Inflammatory macrophage (primary cell): ENCODE measurements at places on chromosomes 5 and 9.
A peak's percentile ranks its signal among the peaks of the same experiment; 100 is the strongest.

- no peak for DNase-seq
These were observed 60.1 kb downstream of the SEMA6A start for GRCh38 chr5:116514421-116514970.

- DNase-seq = no peak
These were observed 40.3 kb upstream of the GNE start for GRCh38 chr9:36298566-36298965.

- no peak for DNase-seq
These were observed 16.4 kb downstream of the SH3GLB2 start for GRCh38 chr9:129011761-129012181.

DNA sequence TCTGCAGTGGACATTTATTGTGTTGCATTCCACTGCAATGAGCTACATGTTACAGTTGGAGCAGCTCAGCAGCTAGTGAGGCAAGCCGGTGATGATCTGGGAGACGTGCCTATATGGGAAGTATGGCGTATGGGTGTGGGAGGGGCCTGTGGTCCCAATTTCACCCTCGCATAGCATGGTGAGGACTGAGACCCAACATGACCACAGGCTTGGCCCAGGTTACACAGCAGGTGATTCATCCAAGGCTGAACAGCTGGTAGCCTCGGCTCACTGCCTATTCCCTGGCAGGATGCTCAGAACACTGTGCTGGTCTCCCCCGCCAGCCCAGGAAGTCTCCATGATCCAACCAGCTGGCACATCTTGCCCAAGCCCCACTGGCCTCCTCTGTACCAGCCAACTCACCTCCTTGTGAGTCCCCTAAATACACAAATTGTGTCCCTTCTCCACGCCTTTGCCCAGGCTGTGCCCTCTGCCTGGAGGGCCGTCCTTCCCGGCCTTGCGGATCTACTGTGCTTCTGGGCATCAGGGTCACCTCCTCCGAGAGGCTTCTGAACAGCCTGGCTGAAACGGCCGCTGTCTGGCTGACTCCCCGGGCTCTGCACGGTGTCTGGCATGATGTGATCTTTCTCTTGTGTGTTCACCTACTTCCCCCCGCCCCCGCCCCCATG is 81.4 kb downstream of the NSUN2 start:
- DNase-seq = no peak

- no peak for DNase-seq
These were observed 3.4 kb downstream of the FNBP1 start for GRCh38 chr9:130039528-130040147.

DNA sequence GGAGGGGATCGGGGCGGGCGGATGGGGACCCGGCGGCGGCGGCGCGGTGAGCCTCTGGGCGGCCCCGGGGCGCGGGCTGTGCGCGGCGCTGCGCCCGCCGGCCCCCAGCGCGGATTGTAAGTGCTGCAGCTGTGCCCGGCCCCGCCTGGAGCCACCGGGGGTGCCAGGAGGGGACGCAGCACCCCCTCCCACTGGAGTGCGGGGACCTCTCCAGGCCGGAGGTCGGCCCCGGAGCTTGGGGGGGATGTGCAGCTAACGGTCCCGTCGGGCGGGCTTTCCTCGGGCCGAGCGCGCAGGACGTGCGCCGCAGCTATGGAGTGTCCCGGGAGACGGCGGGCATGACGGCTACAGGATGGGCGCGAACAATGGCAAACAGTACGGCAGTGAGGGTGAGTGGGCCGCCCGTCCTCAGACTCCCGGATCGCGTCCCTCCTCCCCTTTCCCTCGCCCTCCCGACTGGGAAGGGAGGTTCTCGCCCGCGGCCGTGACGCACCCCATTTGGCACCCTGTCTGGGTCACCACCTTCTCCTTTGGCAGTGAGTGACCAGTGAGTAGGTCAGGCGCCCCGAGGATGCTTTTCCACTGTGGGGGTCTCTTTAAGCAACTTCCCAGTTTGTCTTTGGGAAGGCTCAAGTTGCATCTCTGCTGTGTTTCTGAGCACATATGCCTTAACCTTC is 483 bp downstream of the FBXL7 start:
- no peak for DNase-seq

GRCh38 chr9:108212184-108212583 is 643.6 kb downstream of the ACTL7B start:
- no peak for DNase-seq

DNA sequence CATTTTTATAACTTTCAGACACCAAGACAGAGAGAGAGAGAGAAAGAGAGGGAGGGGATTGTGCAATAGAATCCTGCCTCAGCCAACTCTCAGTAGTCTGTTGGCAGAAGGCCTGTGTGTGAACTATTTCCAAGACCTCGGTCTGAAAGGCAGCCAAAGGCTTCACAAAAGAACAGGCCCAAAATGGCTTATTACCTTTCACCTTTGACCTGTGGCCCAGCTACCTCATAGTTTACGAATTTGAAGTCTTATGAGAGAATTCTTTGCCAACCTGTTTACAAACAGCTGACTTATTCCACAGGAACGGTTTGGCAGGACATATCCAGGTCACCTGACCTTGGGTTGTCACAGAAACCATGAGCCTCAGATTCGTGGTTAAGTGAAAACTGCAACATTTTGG is 48.6 kb downstream of the NR2F1-AS1 start:
- no peak for DNase-seq

DNA sequence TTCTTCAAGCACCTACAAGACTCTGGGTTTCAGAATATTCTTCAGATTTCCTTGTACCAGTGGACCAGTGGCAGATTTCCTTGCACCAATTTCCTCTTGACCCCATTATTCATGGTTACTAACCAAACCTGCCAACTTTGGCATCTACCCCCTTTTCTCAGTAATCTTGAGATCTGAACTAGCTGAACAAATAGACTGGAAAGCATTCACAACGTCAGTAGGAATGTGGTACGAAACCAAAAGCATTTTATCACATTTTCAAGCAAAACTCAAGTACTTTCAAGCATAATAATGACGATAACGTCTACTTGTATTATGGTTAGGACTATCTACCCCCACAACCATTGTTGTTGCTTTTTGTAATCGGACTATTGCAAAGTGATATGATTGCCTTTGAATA is 1217.3 kb downstream of the PTPRD start:
- DNase-seq = no peak

GRCh38 chr5:13919087-13919486 is 25.4 kb downstream of the DNAH5 start:
- no peak for DNase-seq

- no peak for DNase-seq
These were observed 32.8 kb downstream of the GALNT10 start for GRCh38 chr5:154223320-154223719.

- DNase-seq = no peak
These were observed 120.7 kb upstream of the OTULINL start for GRCh38 chr5:14460844-14461398.

- no peak for DNase-seq
These were observed 376.2 kb upstream of the WWC1 start for GRCh38 chr5:167915237-167915636.

DNA sequence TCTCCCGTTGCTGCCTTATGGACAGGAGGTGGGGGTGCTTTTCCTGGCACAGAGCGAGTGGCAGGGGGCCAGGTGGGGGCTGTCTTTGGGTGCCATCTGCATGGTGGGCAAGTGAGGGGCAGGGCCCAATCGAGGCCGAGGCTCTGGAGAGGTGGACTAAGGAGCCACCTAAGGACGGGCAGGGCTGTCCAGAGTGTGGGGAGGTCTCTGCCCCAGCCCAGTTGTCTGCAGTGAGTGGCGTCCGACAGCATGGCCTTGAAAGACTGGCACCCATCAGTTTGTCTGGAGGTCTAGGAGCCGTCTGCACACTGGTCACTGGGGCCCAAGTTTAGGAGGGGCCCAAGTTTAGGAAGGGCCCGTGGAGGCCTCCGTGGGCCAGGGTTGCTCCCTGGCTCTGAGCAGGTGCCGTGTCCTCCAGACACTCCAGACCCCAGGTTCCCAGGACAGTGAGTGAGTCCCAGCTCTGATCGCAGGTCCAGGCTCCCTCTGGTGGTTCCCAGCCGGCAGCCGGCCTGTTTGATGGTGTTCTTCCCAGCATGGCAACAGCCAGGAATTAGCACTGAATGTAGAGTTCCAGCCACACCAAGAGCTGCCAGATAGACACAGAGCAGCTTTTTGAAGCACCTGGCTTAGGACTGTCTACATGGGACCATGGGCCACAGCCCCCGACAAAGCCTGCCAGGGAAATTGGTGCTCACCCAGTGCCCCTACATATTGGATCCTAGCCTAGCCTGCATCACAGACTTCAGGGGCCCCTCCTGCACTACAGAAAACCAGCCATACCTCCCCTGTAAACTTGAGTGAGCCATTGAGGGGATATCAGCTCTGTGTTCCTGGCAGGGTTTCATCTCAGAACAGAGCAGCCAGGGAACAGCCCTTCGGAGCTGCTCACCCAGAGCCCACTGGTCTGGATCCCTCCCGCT is 120.9 kb downstream of the WNK2 start:
- DNase-seq = peak; percentile 12

DNA sequence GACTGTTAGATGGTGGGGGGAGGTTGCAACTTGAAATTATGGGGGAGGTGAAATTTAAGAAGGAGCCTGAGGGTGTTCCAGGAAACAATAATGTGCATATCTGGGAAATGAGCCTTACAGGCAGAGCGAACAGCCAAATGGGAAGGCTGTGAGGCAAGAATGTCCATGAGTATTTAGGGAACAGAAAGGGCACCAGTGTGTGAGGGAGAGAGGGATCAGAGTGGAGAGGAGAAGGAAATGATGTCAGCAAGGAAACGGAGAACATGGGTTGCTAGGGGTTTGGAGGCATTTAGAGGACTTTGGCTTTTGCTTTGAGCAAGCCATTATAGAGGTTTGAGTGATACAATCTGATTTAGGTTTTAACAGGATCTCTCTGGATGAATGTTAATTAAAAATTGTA is 285.4 kb downstream of the TLE4 start:
- peak; percentile 17 for DNase-seq

- DNase-seq = no peak
These were observed 86.1 kb downstream of the ARL15 start for GRCh38 chr5:54224103-54224826.

- DNase-seq = no peak
These were observed 6.2 kb upstream of the LIFR start for GRCh38 chr5:38562444-38563210.

- peak; percentile 63 for DNase-seq
These were observed 21.3 kb downstream of the KCTD16 start for GRCh38 chr5:144191998-144192397.

DNA sequence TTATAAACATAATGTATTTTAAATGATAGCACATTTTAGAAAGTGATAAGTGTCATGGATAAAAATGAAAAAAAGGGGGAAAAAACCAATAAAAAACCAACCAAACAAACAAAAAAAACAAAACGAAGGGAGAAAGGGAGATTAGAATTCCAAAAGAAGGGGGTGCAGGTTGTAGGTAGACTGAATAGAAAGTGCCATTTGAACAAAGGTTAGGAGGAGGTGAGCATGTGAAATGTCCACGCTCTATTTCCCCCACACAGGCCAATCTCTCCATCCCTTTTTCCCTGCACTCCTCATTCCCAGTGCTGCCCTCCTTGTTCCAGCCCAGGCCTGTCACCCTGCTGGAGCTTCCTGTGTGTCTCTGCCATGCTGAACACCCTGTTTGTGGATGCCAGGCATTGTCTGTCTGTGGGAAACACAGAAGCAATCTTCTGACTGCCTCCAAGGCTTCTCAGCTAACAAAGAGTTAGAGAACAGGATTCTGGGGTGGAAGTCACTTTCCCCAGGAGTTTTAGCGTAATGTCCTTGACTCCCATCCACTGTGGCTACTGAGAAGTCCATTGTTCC is 138.8 kb downstream of the ADAMTS16 start:
- DNase-seq = no peak

GRCh38 chr5:124659798-124660197 is 86.6 kb downstream of the ZNF608 start:
- DNase-seq = no peak

- DNase-seq = no peak
These were observed 112.3 kb upstream of the ADAMTSL1 start for GRCh38 chr9:18361646-18362045.

- DNase-seq = no peak
These were observed 377.0 kb upstream of the ACTBL2 start for GRCh38 chr5:57859626-57860025.

- DNase-seq = no peak
These were observed 155.8 kb downstream of the TSSK1B start for GRCh38 chr5:113278976-113279375.

DNA sequence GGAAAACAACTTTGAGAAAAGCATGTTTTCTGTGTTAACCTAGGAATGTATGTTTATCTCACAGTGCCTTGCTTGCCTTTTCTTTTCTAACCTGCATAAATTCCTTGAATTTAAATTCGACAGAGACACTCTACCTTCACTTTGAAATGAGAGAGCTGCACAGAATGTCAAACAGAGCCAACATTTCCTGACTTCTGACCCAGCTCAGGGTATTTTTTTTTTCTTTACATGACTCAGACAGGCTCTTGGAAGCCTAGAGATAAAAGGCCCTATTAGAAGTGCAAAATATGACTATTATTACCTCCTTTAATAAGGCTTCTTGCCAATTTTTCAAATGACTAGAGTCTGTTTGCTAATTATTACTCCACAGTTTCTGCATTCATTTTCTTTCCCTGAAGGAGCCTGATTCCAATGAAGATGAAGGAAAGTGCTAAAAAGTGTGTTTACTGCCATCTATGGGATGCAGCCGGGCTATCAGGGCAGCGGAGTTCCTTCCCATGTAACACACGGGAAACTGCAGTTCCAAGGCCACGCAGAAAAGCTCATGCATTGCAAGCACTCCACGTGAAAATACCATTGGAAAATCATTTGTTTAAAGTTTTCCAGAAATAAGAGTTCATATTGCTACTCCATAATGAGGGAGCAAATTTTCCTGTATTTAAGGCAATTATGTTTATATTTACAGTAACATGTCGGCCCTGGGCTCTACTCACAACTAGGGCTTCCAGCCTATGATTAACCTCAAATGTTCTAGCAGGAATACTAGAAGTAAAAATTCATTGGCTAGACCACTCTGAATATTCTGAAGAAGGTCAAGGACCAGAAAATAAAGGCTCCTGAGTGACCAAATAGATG is 485.6 kb downstream of the ZSWIM6 start:
- peak; percentile 48 for DNase-seq

DNA sequence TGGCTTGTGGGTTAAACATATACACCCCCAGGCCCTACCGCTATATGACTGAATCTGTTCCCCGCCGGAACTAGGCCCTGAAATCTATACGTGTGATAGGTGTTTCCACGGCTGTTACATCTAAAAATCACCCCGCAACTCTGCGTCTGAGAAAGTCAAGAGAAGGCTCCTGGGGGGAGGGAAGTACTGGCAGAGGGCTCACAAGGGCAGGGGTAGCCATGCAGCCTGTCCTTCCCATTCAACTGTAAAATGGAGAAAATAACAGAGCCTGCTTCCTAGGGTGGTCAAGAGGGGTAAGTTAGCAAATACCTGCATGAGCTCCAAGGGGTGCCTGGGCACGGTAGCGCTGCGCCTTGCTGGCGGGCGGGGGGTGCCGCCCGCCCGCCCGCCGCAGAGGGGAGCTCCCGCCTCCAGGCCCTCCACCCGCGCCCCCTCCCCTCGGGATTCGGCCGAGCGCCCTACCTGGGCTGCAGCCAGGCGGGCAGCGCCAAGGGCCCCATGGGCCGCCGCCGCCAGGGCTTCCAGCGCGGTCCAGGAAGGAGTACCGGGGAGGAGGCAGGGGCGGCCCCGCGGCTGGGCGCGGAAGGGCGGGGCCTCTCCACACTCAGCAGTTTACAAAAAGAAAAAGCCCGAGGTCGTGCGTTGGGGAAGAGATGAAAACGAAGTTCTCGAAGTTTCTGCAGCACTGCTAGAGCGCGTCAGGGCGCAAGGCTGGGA is at the start of gene HACD4:
HACD4 (minus strand) TSS at position 550 of the 717 bp plus-strand sequence; CDS start at position 500, 50 bp downstream.
- peak; percentile 61 for DNase-seq
